Brain (organoid and tissue), 16 donors: ENCODE measurements at places on chromosomes 5 and 9. TPM values are rescaled to one million over a fixed set of nuclear protein-coding genes. Genes with fewer than 3 reads are reported as not detected.
A peak's percentile ranks its signal among the peaks of the same experiment; 100 is the strongest.

DNA sequence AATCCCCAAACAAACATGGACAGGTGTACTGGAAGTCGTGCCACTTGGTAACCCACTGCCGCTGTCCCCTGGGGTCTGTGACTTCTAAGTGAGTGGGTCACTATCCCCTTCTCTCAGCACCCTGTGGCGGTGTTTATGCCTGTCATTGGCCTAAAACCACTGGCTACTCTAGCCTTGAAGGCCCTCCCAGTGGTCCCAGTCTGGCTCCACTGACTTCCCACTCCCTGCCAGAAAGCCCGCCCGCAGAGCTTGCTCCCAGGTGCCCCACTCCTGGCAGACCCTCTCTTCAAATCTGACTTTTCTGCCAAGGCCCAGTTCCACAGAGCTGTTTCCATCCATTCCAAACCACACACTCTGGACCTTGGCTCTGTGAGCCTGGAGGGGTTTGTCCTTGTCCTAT lies 274.5 kb downstream of the HSPA4 start:
- no peak for DNase-seq

GRCh38 chr5:161027763-161028162 lies 175.8 kb upstream of the ATP10B start:
- no peak for DNase-seq

- peak; percentile 63 for DNase-seq
These were observed 315.6 kb downstream of the PRR16 start for GRCh38 chr5:120779674-120780073.

DNA sequence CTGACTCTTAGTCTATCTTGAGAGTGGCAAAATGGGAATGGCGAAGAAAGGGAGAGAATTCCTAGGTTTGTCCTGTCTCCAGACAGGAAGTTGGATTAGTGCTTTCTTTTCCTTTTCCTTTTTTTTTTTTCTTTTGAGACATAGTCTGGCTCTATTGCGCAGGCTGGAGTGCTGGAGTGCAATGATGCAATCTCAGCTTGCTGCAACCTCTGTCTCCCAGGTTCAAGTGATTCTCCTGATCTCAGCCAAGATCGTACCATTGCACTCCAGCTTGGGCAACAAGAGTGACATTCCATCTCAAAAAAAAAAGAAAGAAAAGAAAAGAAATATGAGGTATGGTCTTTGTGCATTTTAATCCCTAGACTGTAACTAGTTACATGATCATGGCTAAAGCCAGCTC lies 12.6 kb upstream of the KIF27 start:
- DNase-seq: no peak

DNA sequence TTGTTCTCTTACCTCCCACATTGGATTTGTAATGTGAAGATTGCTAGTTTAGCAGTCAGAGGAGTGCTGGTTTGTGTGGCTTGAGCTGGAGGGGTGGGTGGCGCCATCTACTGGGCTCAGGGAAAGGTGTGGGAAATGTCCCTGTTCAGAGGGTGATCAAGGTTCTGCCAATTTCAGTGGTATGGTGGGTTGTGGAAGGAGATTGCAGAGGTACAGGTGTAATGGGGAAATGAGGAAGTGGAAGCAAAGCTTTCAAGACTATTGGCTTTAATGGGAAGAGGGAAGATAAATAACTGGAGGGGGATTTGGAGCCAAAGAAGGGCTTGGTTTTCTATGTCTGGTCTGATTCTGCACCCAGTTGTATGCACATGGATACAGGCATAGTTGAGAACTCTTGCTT lies 76.4 kb downstream of the OSMR start:
- DNase-seq: peak; percentile 64

- DNase-seq: no peak
These were observed 547.6 kb downstream of the RAB3C start for GRCh38 chr5:59130431-59130830.

The OTP gene
- polyA plus RNA-seq: 9.6 TPM

The ZNF300 gene
- polyA plus RNA-seq: 5.0 TPM

The HACD4 gene
- polyA plus RNA-seq: 0.34 TPM

- no peak for DNase-seq
These were observed 11.0 kb upstream of the INSYN2B start for GRCh38 chr5:169991115-169991869.

The NPDC1 gene
- 210 TPM for polyA plus RNA-seq

The NSD1 gene
- polyA plus RNA-seq: 21.1 TPM

The PPP6C gene
- polyA plus RNA-seq: 53.5 TPM

- peak; percentile 36 for DNase-seq
These were observed 174.9 kb upstream of the PUM3 start for GRCh38 chr9:3018691-3019230.

The C9orf153 gene
- not detected for polyA plus RNA-seq

DNA sequence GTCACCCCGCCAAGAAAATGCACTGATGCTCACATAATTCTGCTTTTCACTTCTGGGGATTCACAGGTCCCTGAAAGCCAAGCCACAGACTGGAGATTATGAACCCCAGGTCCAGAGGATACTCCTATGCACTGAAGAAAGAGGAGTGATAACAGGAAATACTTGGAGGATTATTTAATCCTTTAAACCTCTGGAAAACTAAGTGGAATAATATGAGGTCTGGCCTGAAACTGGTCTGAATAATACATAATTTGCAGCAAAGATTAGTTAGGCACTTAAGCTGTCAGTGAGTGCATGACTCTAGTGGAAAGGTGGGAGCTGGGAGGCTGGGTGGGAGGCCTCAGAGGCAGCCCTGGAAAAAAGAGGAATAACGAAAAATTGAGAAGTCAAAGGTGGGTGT lies 45.7 kb downstream of the MARCHF3 start:
- DNase-seq: no peak

DNA sequence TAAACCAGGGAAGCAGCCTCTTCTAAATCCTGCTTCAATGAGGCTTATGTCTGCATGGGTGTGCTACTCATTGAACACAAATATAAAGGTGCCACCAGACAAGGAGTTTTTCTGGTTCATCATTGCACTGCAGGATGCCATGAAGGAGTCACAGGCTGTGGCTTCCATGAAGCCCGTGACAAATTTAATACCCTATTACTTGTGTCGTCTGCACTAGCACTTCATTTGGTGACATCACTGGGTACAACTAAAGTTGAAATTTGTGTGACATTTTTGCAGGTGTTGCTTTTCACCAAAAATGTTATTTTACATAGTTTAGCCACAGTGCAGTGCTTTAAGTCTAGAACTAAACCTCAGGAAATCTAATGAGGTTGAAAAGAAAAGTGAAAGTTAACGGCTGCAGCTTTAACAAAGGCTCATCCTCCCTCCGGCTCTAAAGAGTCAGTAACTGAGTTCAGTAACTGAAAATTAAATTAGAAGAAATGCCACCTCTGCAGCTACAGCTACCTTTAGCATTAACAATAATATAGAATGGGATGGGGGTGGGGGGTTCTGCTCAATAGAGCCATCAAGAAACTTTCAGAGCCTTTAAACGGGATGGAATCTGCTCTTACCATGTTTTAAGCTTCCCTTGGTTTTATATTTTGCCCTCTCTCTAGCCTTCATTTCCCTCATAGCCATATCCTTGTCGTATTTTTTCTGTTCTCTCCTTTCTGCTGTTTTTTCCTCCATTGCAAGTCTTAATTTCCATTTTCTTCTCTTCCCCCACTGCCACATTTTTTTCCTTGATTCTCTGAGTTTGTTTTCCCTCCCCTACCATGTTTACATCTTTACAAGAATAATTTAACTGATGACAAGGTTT lies 233.8 kb upstream of the TMEM161B start:
- DNase-seq: no peak

The PTGR1 gene
- 15.7 TPM for polyA plus RNA-seq

GRCh38 chr5:154945695-154946301 lies 4.9 kb downstream of the MRPL22 start:
- DNase-seq: peak; percentile 56

The TAF11L13 gene
- polyA plus RNA-seq: not detected

The EMB gene
- 0.46 TPM for polyA plus RNA-seq

The PCDHB7 gene
- polyA plus RNA-seq: 1.3 TPM

The SLC6A19 gene
- not detected for polyA plus RNA-seq

GRCh38 chr5:38790891-38791290 lies 54.9 kb upstream of the OSMR start:
- DNase-seq: no peak

DNA sequence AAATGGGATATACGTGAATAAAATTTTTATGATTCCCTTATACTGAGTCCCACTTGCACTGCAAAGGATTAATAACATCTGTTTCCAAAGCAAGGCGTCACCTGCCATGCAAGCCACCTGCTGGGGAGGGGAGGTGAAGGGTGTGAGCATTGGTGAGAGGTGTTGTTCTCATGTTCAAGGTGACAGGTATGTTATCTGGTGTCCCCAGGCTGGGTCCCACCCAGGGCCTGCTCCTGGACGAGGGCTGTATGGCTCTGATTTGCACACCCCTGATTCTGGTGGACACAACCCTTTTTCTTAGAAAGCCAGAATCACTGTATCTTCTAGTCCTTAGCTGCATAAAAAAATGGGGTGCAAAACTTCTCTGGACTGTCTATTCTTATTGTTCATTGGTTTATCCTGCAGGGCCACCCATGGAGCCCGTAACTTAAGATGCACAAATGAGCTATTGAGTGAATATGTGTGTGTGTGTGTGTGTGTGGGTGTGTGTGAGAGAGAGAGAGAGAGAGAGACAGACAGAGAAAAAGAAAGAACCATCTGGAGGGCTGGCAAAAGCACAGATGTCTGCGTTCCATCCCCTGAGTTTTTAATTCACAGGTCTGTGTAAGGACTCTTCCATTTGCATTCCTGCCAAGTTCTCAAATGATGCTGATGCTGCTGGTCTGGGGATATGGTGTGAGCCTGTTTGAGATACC lies 53.7 kb downstream of the SYK start:
- peak; percentile 91 for DNase-seq

The KCNT1 gene
- 3.2 TPM for polyA plus RNA-seq

- DNase-seq: no peak
These were observed 17.3 kb upstream of the BICD2 start for GRCh38 chr9:92781899-92782298.

The CXCL14 gene
- polyA plus RNA-seq: 34.7 TPM

The GPRIN1 gene
- polyA plus RNA-seq: 86.4 TPM

The NUTM2G gene
- not detected for polyA plus RNA-seq

The ANKRD34B gene
- 0.20 TPM for polyA plus RNA-seq

The IFNA16 gene
- polyA plus RNA-seq: not detected

DNA sequence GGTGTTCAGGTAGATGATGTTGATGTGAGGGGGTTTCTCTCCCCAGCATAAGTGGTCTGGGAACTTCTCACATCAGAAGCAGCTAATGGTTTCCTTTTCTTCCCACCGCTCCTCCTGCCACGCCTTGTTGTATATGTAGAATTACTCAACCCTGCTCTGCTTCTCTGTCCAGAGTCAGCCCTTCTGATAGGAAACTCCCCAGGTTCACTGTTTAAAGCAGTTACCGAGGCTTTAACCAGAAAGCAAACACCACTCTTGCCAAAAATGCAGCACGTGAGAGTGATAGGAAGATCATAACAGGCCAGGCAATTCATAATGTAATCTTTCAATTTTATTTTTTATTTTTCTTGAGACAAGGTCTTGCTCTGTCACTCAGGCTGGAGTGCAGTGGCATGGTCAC lies 10.5 kb upstream of the TMEM252 start:
- DNase-seq: no peak

DNA sequence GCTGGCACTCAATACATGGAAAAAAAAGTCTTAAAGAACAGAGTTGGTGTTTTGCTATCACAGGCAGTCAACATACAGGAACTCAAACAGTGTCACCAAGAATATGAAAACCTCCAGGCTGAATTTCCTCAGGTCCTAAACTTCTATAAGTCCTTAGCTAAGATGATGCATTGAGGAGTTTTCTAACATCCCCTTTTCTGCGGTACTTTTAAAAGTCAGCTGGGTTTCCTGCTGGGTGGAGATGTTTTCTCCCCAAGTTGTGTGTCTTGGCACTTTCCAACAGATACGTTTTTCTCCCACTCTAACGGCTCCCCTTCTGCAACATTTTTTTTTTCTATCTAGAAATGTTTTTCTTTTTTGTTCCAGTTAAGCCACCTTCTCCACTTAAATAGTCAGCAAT lies 244.8 kb upstream of the HAPLN1 start:
- DNase-seq: no peak

The IFNK gene
- polyA plus RNA-seq: not detected

DNA sequence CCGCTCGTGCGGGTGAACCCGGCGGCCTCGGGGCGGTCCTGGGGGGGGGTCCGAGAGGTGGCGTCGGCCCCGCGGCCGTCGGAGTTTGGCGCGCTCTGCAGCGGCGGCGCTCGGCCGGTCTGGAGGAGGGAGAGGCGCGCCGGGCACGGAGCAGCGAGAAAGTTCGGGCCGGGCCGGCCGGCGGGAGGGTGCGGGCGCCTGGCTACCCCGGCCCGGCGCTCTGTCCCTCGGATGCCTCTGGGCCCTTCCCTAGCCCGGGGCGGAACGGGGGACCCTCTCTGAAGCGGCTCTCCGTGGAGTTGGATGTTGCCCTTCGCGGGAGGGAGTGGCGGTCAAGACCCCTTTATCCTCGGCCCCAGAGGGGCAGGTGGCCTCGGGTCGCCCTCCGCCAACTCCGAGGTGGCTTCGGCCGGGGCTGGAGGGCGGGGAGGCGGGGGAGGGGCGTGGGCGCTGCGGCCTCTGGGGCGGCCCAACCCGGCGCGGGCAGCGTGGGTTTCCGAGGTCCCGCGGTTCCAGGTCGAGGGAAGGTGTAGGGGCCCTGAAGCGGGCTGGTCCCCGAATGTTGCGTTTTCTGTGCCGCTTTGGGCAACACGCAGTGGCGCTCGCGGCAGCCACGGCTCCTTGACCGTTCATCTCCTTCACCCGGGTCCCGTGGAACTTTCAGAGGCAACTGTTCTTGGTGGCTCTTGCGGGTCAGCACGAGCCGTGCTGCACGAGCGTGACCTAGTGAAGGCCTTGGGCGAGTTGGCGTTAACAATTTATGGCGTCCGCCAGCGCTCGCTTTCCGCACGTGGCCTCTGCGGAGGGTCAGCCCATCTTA lies 290.5 kb downstream of the DOCK8 start:
- peak; percentile 31 for DNase-seq

The IFNA2 gene
- not detected for polyA plus RNA-seq

The MLLT3 gene
- polyA plus RNA-seq: 29.4 TPM

DNA sequence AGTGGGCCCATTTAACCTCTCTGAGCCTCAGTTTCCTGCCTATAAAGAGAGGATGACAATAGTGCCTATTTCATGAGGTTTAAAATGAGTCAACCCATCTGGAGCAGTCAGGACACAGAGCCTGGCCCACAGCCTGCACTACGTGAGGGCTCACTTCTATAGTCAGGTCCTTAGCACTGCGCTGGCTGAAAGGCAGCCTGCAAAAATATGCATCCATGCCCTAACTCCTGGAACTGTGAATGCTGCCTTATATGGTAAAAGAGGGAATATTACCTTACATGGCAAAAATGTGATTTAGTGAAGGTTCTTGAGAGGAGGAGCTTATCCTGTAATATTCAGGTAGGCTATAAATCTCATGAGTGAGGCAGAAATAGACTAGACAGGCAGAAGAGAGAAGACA lies 98.5 kb downstream of the GABBR2 start:
- DNase-seq: peak; percentile 22

- peak; percentile 99 for DNase-seq
These were observed at the start of gene BTF3 for GRCh38 chr5:73498057-73498992. TSS of gene BTF3 (plus strand) at chr5:73498442. CDS start at chr5:73498668, 226 bp downstream.
